ENCODE measurements at places on chromosomes 1 and 21.

- DNase-seq, result no peak
These were observed 21.3 kb upstream of the ASB17 start for GRCh38 chr1:75953461-75953860.

DNA sequence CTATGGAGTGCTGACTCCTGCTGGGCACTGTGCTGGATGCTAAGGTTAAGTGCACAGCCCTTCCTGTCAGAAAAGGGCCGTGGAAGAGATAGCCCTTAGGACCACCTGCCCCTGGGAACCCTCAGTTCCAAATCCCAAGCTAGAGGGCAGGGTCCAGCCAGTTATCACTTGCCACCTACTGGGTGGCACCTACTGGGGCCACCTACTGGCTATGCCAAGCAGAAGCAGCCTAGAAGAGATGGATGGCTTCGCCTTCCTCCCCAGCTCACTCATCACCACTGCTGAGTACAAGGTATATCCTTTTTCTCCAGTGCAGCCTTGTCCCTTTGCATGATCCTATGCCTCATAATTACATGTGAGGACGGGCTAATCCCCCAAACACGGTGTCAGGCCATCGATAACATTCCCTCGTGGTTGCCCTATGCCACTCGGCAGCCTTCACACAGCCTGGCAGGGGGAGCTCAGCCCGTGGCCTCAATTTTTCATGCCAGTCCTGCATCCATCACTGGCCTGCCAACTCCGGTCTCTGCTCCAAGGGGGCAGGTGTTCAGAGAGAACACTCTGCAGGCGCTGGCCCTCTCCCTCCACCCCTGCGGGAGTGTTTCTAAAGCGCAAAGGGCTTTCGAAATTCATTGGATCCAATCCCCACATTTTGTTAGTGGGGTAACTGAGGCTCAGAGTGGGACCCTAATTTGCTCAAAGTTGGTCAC lies 49.0 kb downstream of the SYT2 start:
- peak; percentile 26 for DNase-seq

GRCh38 chr1:23356471-23357137 lies 12.5 kb upstream of the HNRNPR start:
- no peak for DNase-seq

DNA sequence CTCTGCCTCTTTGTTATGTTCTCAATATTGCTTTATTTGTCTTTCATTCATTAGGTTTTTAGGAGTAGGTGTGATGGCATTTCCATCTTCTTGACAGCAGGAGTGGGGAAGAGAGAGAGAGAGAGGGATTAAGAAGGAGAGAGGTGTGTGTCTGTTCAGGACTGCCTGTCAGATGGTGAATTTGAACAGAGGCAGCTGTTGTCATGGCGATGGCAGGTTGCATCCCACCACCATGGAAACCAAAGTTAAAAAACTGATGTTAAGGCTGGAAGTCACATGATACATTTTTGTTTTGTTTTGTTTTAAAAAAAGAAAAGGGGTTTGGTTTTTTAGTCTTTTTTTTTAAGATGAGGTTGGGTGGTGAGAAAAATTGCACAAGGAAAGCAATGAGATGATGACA lies 18.3 kb downstream of the CACNA1E start:
- DNase-seq, result no peak

- no peak for DNase-seq
These were observed 13.4 kb upstream of the AGTRAP start for GRCh38 chr1:11722538-11722937.

GRCh38 chr1:21931171-21932093 lies 5.7 kb downstream of the HSPG2 start:
- DNase-seq, result no peak

DNA sequence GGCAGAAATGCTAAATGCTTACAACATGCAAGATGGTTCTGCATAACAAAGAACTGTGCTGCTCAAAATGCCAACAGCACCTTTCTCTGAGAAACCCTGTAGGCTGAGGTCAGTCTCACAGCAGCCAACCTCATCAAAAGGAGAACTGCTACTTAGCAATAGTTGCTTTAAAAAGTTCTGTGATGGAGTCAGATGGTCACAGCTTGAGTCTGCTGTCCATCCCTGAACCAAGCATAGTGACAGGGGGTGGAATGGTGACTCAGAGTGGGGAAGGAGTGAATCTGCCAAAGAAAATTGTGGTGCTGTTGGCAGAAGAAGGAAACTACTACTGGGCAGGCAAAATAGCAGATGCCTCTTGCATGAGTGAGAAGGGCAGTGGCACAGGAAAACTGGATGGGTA lies 106.0 kb upstream of the FAM78B start:
- no peak for DNase-seq

DNA sequence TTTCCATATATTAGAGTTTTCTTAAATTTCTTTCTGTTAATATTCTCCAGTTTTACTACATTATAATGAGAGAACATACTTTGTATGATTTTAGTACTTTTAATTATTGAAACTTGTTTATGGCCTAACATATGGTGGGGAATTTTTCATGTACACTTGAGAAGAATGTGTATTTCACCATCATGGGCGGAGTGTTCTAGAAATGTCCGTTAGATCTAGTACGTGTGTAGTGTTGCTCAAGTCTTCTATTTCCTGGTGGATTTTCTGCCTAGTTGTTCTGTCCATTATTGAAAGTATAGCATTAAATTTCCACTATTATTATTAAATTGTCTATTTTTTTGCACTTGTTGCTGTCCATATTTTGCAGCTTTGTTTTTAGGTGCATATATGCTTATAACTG lies 64.0 kb upstream of the RGS21 start:
- DNase-seq, result no peak

DNA sequence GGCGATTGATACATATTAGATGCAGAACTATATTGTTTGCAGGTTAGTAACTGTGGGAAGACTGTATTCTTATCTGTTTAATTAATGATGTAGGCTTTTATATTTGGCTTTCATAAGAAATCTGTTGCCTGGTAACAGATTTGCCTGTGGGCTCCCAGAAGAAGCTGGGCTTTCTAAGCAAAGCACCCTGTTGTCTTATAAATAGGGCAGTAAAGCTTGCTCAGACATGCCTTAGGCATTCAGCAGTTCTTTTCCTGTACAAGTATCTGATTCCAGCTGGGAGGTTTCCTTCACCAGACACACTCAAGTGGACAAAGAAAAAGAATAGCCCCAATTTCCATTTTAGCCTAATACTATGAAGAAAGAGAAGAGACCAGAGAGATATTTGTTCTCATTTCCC lies 524.0 kb downstream of the LRRIQ3 start:
- DNase-seq, result no peak

DNA sequence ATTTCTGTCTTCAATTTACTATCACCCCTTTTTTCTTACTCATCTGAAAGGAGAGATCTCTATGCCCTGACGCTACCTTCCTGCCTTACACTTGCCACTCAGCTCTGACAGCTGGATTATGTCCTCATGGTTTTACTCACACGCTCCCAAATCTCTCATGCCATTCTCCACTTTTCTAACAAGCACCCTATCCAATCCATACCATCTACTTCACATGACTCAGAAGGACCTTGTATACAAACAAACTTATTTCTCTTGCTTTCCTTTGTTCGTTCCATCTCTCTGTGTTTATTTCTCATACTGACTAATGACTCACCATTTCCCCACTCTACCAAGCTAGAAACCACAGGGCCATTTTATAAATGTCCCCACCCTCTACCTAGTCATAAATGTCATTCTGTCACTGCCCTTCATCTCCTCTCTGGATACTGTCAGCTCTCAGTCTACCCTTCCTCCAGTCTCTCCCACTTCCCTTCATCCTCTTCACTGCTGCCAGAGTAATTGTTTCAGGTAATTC lies 87.3 kb downstream of the USP24 start:
- DNase-seq, result peak; percentile 78

GRCh38 chr1:1889090-1889750 lies 1.7 kb downstream of the GNB1 start:
- no peak for DNase-seq

DNA sequence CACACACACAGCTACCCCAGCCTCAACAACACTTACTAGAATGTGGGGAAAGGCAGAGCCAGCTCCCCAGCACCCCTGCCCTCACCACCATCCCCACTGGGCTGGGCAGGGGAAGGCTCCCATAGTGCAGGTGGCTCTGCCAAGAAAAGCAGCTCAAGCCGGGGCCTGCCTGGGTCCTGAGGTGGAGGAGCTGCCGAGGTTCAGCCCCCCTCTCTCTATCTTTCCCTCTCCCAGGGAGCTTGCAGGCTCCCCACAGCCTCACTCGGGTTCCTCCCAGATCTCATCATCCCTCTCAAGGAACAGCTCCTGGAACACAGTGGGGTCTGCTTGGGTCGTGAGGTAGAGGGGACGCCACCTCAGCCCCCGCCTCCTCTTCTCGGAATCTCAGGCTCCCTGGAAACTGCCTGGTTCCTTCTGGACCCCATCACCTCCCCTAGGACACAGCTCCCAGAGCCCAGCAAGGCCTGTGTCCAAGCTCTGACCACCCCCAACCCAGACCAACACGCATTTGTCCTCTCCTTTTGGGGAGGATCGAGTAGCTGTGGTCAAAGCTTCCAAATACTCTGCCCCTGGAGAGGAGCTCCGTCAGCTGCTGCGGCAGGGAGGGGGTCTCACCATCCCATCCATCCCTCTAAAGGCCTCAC lies 704 bp downstream of the S100A16 start:
- no peak for DNase-seq

- no peak for DNase-seq
These were observed 25.2 kb downstream of the PDE4B start for GRCh38 chr1:65817891-65818290.

- DNase-seq, result no peak
These were observed 101.4 kb downstream of the BEND5 start for GRCh38 chr1:48675251-48675650.

DNA sequence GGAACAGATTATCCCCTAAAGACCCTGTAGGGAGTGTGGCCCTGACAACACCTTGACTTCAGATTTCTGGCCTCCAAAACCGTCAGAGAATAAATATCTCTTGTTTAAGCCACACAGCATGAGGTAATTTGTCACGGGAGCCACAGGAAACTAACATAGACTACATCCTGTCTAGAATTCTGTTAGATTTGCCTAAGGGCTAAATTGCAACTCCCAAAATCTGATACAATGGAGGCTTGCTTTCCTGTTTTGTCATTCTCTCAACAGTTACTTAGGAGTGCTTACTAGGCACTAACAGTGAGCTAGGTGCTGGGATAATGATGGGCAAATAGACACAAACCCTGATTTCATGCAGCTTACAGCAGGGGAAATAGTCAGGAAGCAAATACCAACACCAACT lies 141.6 kb downstream of the MIS18A start:
- DNase-seq, result no peak

DNA sequence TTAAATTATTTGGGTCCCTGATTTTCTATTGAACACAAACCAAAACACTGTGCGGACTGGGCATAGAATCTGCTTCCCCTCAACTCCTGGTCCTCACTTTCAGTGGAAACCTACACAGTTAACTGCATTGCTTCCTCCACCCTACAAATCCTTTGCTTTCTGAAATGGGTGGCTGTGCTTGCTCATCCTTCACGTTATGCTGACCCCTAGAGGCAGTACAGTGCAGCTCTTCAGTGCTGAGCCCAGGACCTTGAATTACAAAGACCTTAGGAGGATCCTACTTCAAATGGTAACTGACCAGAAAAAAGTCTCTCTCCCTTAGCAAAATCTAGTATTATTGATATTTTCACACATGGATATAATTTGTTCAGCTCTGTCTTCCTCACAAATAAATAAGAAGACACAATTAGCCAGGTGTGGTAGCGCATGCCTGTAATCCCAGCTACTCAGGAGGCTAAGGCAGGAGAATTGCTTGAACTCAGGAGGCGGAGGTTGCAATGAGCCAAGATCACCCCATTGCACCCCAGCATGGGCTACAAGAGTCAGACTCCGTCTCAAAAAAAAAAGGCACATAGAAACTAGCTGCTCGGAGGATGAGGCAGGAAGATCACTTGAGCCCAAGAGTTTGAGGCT lies 63.4 kb upstream of the L1TD1 start:
- peak; percentile 67 for DNase-seq

DNA sequence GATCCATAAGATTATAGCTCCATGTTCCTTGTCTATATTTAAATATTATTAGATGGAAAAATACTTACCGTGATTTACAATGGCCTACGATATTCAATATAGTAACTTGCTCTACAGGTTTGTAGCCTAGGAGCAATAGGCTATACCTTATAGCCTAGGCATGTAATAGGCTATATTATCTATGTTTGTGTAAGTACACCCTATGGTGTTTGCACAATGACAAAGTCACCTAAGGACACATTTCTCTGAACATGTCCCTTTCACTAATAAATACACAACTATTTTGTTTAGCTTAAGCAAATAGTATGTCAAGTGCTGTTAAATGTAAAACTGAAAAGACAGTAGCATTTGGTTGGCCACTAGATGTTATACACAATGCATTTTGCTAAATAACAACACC lies 248.9 kb upstream of the ADGRL4 start:
- no peak for DNase-seq

GRCh38 chr1:47709019-47709871 lies 271.4 kb downstream of the FOXD2 start:
- DNase-seq, result peak; percentile 8

- DNase-seq, result peak; percentile 53
These were observed 18.2 kb downstream of the CAP1 start for GRCh38 chr1:40058453-40059337.
